ENCODE measurements at places on chromosomes 16 and 17.

DNA sequence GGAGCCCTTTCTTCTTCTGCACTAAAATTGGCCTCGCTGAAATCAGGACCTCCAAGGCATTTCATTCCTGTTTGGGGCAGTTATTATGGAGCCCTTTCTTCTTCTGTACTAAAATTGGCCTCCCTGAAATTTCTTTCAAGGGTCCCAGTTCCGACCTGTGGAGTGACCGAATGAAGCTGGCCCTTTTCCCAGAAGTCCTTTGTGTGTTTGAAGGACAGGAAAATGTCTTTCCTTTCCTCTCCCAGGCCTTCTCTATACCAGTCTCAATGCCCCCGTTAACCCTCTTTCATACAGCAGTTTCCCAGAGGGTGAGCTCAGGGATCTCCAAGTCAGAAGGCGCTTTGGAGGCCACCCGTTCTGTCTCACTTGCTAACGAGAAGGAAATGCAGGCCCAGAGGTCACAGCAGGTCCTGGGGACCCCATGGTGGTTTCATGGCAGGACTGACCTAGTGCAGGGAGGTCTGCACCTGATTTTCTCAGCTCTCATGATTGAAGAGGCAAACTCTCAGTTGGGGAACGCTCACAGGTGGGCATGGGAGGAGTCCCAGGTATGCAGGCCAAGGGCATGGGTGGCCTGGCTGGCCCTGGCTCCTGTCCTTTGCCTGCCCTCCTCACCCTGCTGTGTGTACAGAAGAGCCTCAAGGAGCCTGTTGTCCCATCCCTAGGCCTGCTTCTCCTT is 37.1 kb upstream of the DOC2B start:
- no peak for DNase-seq

DNA sequence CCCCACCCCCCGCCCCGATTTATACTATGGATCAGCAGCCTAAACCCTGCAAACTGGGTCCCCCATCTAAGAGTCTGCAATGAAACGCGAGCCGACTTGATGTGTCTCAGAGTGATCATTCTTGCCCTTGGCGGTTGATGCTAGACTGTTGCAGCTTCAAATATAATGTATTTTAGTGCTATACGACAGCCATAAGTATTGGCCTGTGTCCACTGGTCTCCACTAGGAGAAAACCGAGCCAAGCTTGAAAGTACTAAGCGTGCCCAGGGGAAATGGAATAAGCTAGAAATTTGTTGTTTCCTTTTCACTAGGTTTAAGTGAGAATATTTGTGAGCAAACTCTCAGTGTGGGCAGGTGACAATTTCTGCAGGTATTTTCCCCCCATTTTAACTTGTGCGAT is 711.2 kb downstream of the MAF start:
- DNase-seq = no peak

DNA sequence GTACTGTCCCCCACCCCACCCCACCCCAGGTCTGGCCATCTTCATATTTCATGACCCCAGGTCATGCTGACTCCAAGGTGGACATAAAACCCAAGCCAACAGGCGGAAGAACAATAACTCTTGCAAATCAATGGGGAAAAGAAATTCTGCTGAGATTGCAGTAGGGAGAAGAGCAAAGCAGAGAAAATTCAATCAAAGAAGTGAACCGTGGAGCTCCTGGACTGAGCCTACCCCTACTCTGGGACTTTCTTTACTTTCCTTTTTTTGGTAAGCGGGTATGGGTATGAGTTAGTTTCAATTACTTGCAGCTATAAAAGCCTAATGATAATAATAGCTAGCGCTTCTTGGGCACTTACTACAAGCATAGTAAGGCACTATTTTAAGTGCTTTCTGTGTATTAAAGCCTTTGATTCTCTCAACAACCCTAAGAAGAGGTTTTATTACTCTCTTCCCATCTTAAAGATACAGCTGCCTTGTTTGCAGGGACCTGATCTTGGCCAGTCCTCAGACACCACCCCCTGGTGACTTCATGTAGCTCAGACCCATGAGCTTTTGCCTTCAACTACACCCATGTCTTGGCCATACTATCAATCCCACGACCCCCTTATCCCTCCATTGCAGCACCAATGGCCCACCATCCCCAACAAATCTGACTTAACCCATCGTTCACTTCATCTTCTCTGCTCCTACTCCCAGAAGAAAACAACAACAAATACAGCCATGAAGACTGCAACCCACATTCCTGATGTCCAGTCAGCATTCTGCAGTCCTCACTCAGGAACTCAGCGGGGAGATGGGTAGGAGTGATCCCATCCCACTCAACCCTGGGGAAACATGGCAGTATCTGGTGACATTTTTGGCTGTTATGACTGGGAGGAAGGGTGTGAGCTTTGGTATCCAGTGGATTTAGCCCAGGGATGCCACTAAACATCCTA is 4.4 kb downstream of the GGA2 start:
- DNase-seq = no peak

DNA sequence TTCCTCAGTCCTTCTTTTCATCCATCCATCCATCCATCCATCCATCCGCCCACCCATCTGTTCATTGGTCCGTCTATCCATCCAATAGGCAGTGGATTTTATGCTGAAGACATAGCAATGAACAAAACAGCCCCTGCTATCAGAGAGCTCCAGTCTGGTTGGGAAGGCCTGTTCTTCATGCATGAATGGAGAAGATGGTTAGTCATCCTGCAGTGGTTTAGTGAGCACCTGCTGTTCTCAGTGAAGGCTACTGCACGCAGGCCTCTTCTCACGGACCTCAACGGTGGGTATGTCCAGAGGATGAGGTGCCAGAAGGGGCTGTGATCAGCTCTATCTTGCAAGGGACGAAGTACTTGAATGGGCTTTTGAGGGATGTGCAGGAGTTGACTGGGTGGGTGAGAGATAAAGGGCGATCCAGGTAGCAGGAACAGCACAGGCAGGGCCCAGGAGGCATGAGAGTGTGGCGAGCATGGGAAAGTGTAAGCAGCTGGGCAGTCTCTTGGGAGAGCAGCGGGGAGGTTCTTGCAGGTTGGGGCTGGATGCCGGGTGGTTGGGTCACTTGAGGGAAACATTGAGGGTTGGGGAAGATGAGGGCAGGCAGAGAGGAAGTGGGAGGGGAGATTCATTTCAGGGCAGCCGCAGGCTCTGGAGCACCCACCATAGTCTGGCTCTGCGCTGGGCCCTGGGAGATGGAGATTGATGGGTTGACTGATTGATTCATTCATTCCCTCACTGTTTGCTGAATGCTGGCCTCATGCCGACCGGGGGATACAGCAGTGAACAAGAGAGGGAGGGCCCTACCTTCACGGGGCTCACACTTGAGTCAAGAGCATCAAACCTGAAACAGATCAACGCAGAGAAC is 115.0 kb upstream of the CIBAR2 start:
- DNase-seq = no peak

- DNase-seq = no peak
Observed at GRCh38 chr17:21425736-21426135, 49.6 kb downstream of the KCNJ12 start.

DNA sequence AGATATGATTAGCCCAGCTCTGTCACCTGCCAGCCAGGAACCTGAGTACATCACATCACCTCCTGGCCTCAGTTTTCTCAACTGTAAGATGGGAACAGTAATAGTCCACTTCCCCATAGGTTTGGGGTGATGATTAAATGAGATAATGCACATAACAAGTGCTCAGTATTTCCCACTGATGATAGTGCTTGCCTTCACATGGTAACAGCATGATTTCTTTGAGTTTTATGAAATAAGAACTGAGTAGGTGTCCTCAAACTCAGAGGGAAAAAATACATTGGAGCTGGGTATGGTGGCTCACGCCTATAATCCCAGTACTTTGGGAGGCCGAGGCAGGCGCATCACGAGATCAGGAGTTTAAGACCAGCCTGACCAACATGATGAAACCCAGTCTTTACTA is 30.1 kb upstream of the SNN start:
- DNase-seq = no peak

GRCh38 chr16:49602976-49603310 is 229.3 kb downstream of the C16orf78 start:
- DNase-seq = no peak

- no peak for DNase-seq
Observed at GRCh38 chr17:4939546-4939795, 375 bp downstream of the SLC25A11 start.

- DNase-seq = no peak
Observed at GRCh38 chr16:56547120-56547948, 17.5 kb upstream of the MT4 start.

DNA sequence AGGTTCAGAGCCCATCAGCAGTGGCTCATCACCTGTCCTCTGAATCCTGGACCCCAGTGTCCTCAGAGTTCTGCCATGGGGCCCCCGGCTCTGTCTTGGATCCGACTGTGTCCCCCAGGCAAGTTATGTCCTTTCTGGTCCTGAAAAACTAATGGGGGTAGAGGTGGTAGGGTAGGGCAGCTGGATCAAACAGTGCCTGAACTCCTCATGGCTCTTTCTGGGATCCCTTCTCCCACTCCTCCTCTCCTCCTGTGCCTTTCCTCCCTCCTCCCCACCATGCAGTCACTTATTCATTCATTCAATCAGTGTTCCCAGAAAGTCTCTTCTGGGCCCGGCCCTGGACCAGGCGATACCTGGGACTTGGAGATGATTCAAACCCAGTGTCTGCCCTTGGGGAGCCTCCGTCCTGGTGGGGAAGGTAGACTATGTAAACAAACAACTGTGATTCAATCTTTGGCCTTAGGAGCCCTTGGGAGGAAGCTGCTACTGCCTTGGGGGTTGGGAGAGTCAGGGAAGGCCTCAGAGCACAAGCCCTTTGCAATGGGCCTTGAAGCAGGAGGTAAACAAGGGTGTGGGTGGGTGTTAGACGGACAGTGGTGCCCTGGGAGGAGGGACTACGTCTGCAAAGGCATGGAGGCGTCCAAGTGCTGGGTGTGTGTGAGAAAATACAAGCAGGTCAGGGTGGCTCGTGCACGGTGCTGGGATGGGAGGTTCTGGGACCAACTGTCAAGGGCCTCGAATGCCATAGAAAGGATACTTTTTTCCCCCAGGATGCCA is 6.4 kb upstream of the FAM83G start:
- no peak for DNase-seq

- DNase-seq = no peak
Observed at GRCh38 chr16:7866144-7866543, 533.5 kb downstream of the RBFOX1 start.

DNA sequence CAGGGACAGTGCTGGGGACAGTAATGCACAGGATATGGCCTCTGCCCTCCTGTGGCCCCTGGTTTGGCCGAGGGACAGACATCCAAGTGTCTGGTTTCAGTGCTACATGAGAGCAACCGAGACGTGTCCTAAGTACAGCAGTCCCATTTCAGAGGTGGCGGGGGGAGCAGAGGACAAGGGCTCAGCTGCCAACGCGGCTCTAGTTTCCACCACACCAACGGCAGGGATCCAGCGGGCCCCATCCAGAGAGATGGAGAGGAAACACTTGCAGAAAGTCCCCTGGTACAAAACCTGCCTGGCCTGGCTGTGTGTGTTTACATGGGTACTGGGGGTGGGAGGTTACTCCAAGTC is 125.8 kb upstream of the SMURF2 start:
- no peak for DNase-seq

- DNase-seq = no peak
Observed at GRCh38 chr17:33595828-33596227, 302.7 kb upstream of the ASIC2 start.

- no peak for DNase-seq
Observed at GRCh38 chr16:47310792-47311211, 150.1 kb downstream of the ITFG1 start.

GRCh38 chr16:79130616-79131015 is 469.9 kb downstream of the MAF start:
- DNase-seq = no peak

DNA sequence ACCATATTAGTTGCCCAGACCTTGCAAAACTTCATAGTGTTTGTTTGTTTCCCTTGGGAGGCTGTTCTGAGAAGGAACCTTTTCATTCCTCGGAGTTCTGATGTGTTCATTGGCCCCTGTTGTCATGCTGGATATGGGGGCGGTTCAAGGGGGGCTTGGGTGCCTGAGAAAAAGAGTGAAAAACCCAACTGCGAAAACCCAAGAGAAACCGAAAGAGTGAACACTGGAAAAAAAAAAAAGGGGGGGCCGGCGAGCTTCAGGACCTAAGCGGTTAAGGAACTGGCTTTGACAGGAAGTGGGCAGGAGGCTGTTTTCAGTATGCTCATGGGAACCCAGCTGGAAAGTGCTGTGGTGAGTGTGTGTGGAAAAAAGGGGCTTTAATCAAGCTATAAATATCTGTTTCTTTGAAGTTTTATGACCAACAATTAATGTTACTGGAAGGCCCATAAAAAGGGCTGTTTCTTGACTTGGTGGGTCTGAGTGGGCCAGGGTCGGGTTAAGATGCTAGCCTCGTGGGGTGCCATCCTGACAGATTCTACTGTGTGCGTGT is 510.7 kb downstream of the MAF start:
- DNase-seq = peak; percentile 69

- DNase-seq = no peak
Observed at GRCh38 chr17:80107231-80108021, 6.0 kb downstream of the GAA start.

GRCh38 chr17:82709024-82709675 is 7.4 kb upstream of the FN3KRP start:
- no peak for DNase-seq

- DNase-seq = no peak
Observed at GRCh38 chr17:82124101-82124500, 26.1 kb upstream of the FASN start.

GRCh38 chr17:74244548-74244947 is 29.5 kb upstream of the DNAI2 start:
- no peak for DNase-seq

- DNase-seq = no peak
Observed at GRCh38 chr16:30491744-30492308, 19.3 kb downstream of the ITGAL start.

GRCh38 chr17:33292201-33292980 is 704 bp downstream of the ASIC2 start:
- DNase-seq = no peak

GRCh38 chr16:27111486-27111885 is 44.8 kb downstream of the C16orf82 start:
- no peak for DNase-seq

GRCh38 chr16:48153774-48154173 is 2.0 kb downstream of the ABCC12 start:
- DNase-seq = no peak

GRCh38 chr17:76697702-76698465 is 12.9 kb downstream of the MXRA7 start:
- no peak for DNase-seq

DNA sequence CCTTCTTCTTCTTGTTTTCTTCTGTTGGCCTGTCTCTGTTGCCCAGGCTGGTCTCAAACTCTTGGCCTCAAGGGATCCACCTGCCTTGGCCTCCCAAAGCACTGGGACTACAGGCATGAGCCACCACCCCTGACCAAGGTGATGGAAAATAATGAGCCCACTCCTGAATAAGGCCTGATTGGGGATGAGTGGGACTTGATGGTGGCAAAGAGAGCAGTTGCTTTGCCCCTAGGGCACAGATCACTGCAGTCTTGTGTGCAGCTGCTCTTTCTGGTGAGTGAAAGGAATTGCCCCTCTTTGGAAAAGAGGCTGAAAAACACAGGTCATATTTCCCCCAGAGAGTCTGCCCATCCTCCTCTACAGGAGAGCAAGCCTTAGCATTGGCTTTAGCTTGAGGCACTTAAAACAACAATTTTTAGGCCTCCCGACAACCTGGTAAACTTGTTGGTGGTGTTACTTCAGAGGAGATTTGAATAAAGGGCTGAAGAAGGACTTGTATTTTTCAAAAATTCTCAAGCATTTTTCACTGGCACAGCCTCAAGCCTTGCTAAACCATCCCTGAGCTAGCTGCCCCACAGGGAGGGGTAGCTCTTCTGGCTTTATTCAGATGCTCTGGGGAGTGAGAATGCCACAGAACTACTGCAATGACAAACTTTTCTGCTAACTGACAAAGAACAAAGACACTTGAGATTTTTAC is 6.1 kb upstream of the PDP2 start:
- peak; percentile 8 for DNase-seq

GRCh38 chr16:85303354-85303883 is 191.1 kb upstream of the CIBAR2 start:
- DNase-seq = peak; percentile 52

Measured in stimulated activated naive CD4-positive, alpha-beta T cell treated with Interleukin-2 at 50 U/mL for 16 hours (primary cell).